Urinary bladder (tissue), 4 donors: ENCODE measurements at places on chromosomes 16 and 17. TPM values are rescaled to one million over a fixed set of nuclear protein-coding genes. Genes with fewer than 3 reads are reported as not detected.

The ICAM2 gene
- 38.3 TPM for polyA plus RNA-seq

The DOC2A gene
- 0.53 TPM for polyA plus RNA-seq

The CKLF gene
- polyA plus RNA-seq = 54.9 TPM

The MEFV gene
- 0.80 TPM for polyA plus RNA-seq

The CSH1 gene
- polyA plus RNA-seq = not detected

The OR1D5 gene
- polyA plus RNA-seq = not detected

The MLKL gene
- 10.7 TPM for polyA plus RNA-seq

The SPHK1 gene
- 12.6 TPM for polyA plus RNA-seq

The APOH gene
- 3.3 TPM for polyA plus RNA-seq

The TP53TG3C gene
- not detected for polyA plus RNA-seq

The CES3 gene
- polyA plus RNA-seq = 0.19 TPM

The CSH2 gene
- polyA plus RNA-seq = not detected

The SLFN14 gene
- not detected for polyA plus RNA-seq

- no peak for DNase-seq
Measured at GRCh38 chr16:52488837-52489289, 58.1 kb downstream of the TOX3 start.

DNA sequence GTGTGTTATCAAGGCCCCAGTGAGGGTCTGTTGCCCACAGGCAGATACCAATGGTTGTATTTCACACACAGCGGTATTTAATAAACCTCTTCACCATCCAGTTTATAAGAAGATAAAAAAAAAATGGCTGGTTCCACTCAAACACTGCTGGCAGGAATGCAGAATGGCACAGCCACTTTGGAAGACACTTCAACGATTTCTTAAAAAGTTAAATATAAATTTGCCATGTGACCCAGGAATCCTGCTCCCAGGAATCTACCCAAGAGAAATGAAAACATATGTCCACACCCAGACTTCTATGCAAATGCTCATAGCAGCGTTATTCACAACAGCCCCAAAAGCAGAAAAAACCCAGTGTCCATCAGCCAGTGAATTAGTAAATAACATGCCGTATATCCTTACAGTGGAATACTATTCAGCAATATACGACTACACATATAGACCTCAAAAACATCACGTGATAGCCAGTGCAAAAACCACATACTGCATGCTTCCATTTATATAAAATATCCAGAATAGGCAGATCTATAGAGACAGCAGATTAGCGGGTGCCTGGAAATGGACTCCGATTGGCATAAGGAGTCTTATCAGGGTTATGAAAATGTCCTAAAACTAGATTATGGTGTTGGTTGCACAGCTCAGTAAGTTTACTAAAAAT lies 38.7 kb downstream of the XYLT1 start:
- no peak for DNase-seq

DNA sequence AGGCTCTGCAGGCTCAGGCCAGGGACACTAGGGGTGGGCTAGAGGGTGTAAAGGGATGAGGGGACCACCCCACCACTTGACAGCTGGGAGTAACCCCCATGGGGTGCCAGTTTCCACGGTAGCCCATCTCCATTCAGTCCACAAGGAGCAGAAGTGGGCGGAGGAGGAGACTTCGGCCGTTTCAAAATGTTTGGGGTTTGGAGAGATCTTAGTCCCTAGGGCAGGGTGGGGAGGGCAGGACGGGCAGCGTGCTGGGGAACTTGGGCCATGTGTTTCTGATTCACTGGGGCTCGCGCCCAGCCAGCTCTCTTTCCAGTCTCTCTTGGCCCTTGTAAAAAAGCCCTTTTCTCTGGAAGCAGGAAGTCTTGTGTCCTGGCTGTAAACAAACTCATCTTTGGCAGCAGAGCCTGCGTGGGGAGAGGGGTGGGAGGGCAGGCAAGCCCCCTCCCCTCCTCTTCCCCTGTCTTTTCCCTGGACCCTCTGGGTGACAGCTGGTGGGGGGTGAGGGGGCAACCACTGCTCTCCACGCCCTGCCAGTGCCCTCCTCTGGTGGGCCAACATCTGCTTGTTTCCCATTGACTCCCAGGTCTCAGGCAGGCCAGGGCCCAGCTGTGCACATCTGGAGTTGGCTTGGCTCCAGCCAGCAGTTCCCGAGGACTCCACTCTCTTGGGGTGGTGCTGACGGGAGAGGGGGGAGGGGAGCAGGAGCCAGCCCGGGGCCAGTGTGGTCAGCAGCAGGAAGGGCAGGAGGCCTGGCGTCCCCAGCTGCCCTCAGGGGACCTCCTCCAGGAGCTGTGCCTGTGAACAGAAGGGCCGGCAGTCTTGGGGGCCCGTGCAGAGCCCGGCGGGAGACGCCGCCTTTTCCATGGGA lies 8.1 kb downstream of the CYGB start:
- DNase-seq = peak; percentile 76

DNA sequence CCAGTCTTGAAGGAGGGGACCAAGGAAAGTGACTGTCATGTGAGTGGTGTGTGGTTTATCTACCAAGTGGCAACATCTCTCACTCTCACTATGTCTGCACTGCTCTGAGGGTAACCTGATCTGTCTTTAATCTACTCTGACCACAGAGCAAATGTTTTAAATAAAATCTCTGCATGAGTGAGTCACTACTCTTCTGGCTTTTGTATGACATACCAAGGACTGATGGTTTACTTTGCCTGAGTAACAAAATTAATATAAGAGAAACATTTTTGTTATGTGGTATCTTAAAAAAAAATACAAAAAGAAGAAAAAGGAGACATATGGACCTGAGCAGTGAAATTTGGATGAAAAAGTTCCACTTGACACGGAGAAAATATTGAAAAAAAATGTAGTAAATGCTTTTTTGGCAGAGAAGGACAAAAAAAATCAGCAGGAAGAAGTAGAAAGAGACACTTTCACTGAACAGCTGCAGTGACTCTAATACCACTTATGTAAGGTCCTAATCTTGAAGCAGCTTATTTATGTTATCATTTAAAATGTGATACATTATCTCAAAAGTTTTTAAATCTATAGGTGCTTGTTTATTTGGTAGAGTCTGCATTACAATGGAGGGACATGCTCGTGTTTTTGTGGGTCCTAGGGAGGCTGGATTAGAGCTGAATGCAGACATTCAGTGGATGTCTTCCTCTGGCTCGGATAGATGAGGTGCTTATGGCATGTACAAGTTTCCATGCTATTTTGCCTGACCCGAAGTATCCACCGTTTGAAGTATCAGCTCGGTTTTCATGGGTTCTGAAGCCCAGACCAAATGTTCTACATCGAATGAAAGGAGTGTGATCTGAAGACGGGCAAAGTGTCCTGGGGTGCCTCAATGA lies 240.7 kb downstream of the MAP2K6 start:
- DNase-seq = peak; percentile 35

GRCh38 chr16:84729716-84730320 lies 30.0 kb downstream of the USP10 start:
- no peak for DNase-seq

DNA sequence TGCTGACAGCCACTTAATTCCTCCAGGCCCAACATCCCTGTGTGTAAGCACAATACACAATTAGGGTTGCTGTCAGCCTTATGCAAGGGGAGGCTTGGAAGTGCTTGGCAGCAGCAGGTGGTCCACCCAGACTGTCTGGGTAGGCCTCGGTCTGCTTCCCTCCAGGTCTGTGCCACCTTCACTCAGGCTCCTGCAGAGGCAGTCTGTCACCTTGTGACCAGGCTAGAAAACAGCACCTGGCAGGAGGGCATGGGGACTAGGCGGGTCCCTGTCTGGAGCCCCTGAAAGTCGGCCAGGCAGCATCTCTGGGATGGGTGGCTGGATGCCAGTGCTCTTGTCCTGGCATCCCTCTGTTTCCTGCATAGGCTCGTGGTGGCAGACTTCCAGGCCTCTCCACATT lies 578.1 kb downstream of the KCNJ18 start:
- no peak for DNase-seq

DNA sequence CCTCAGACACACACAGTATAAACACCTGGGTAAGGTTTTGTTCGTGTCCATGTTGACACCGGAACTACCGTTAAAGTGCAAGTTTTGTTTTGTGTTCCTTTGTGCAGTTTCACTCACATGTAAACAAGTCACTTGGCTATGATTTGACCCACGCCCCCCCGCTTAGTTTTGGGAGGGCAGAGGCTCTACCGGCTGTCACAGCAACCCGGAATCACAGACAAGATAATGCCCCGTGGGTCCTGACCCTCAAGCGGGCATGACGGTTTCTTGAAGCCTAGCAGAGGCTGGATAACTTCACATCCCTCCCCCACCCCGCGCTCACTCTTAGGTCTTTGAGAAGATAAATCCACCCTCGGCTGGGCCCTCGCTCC lies 1.7 kb downstream of the RASD1 start:
- DNase-seq = no peak

GRCh38 chr17:76826330-76827068 lies 41.7 kb upstream of the MGAT5B start:
- no peak for DNase-seq

- no peak for DNase-seq
Measured at GRCh38 chr16:11084484-11084875, 140.1 kb downstream of the CLEC16A start.

- no peak for DNase-seq
Measured at GRCh38 chr17:34862384-34862783, 98.9 kb downstream of the CCT6B start.

DNA sequence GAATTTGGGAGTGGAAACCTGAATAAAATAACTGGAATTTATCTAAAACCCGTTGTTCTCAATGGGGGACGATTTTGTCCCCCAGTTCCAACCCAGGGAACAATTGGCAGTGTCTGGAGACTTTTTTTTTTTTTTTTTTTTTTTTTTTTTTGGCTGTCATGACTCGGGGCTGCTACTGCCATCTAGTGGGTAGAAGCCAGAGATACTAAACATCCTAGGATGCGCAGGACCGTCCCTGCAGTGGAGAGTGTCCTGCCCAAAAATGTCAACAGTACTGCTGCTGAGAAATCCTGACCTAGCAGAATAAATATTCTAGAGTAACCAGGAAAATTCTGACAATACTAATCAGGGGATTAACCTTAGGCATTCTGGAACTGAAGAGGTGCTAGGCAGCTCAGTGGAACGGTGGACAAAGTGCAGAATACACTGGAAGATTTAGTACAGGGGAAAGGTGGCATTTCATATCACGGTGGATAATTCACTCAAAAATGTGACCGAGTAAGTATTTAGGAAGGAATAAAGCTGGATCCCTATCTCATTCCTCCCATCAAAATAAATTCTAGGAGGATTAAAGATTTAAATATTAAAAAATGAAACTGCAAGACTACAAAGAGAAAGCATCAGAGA lies 107.6 kb downstream of the SPECC1 start:
- DNase-seq = peak; percentile 15

- DNase-seq = no peak
Measured at GRCh38 chr16:79037521-79038373, 562.8 kb downstream of the MAF start.

GRCh38 chr17:2372681-2373080 lies 28.2 kb downstream of the MNT start:
- no peak for DNase-seq

GRCh38 chr17:73506470-73507435 lies 137.5 kb downstream of the SDK2 start:
- DNase-seq = no peak

GRCh38 chr16:4435337-4436067 lies 9.8 kb downstream of the DNAJA3 start:
- no peak for DNase-seq

DNA sequence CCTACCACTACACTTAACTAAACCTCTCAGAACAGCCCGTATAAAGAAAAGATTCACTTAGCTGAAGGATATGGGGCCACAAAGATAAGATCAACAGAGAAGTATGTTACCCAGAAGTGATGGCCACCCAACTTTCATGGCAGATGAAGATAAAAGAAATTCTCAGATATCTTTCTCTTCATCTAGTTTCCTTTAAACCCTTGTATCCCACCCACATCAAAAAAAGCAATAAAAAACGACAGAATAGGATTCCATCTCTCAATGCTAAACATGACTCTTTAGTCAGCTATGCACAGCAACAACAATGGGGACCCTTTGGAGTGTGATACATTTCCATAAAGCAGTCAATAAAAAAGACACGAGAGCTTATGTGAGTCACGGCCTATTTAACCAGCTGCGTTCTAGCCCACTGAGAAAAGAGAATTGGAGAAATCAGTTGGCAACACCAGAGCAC lies 86.6 kb downstream of the SNX11 start:
- DNase-seq = no peak

DNA sequence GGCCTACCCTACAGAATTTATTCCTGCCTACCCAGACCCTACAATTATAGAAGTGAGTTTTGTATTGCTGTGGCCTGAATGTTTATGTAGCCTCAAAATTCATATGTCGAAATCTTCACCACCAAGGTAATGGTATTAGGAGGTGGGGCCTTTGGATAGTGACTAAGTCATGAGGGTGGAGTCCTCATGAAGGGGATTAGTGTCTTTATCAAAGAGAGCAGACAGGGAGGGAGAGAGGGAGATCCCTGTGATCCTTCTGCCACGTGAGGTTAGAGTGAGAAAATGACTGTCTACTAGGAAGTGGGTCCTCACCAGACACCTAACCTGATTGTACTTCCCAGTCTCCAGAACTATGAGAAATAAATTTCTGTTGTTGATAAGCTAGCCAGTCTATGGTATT lies 981 bp upstream of the DUXB start:
- DNase-seq = no peak

- DNase-seq = no peak
Measured at GRCh38 chr17:57011491-57012015, 33.6 kb downstream of the SCPEP1 start.

GRCh38 chr17:82933911-82934310 lies 94.1 kb upstream of the ZNF750 start:
- DNase-seq = no peak

DNA sequence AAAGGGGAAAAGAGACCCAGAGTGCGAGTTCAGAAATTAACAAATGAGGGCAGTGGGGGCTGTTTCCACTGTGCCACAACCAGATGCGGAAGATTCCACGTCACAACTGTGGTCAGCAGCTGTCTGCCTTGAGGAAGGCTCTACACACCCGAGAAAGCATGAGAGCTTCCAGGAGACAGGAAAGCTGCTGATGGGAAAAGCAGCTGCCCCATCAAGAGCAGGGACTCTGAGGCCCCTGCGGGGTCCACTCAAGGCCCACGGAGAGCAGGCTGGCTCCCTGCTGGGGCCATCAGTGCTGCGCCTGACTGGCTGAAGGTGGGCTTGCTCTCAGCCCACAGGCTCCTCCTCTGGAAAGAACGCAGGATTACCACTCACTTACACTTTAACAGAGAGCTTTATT lies 14.8 kb upstream of the TRAP1 start:
- no peak for DNase-seq

DNA sequence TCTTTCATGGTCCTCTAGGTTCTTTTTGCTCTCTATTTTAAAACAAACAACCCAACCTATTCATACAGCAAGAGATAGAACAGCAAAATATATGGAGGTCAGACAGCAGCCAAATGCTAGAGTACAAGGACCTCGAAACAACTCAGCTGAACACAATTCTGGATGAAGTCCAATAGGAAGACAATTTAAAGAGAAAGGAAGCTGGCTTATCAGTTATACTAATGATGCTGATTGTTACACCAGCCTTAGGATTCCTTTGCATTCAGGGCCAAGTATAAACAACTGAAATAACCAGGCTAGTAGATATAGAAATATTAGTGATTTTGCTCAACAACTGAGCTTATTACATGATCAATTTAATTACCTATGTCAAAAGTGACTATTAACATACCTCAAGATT lies 2.5 kb downstream of the SSH2 start:
- no peak for DNase-seq

GRCh38 chr16:88938777-88939244 lies 38.2 kb downstream of the CBFA2T3 start:
- DNase-seq = no peak
